ENCODE measurements at places on chromosomes 11 and 22.

DNA sequence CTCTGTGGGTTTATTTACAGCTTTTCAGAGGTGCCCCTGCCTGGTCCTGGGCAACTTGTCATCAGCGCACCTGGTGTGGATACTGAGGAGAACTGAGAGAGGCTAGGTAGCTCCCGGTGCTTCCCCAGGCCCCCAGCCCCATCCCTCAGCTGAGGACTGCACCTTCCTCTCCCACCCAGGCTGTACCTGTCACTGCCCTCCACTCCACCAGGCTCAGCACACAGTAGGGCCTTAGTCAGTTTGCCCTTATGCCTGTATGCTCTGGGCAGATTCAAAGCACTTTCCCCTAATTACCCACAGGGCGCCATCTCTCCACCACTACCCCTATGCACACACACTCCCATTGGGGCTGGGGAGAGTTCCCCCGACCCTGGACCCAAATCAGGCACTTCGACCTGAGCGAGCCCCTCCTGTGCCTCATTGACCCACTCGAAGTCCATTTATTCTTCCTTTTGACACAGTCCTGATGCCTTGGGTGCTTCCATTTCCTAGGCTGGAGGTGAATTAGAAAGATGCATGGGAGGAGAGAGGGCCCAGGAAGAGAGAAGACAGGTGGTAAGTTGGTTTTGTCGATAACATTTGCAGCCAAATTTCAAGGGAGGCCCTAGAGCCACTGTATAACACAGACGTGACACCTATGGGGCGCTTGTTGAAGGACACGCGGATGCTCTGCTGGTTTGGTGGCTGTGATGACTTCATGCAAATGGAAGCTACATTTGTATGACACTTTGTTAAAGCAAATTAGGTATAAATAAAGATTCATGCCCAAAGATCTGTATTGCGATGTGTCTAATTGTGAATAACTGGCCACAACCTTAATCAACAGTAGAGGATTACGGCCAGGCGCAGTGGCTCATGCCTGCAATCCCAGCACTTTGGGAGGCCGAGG is 13.8 kb upstream of the PICK1 start:
- no peak for DNase-seq

- DNase-seq = no peak
These were observed 28.6 kb downstream of the LIF start for GRCh38 chr22:30217698-30218560.

DNA sequence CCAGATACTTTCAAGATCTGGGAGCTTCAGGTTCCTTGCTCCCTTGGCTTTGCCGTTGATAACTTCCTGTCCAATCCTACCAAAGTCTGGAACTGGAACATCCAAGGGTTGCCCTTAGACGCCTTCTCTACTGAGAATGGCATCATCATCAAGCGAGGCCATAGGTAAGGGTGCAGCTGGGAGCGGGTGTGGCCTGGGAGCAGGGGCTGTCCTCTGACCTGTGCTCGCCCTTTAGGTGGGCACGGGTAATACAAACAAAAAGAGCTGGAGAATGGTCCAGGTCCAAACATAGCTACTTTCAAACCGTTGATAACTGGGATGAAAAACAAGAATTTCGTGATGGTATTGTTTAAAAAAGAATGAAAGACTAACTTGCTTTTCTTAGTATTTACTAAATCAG is 25.0 kb downstream of the CASP12 start:
- DNase-seq = no peak

DNA sequence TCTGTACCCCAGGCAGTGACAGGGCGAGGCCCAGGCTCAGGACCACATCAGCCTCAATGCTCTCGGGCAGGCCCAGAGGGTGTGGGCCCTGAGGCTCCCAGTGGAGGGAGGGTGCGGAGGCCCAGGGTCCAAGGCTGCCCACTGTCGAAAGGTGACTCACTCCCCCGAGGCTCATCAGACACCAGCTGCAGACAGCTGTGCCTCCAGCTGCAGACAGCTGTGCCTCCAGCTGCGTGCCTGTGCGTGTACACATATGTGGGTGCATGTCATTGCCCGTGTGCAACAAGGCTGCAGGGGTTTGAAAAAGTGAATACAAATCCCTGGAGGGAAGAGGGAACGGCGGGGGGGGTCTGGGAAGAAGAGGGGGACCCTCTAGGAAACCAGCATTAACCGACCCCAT is 134.3 kb downstream of the BRD1 start:
- DNase-seq = no peak

DNA sequence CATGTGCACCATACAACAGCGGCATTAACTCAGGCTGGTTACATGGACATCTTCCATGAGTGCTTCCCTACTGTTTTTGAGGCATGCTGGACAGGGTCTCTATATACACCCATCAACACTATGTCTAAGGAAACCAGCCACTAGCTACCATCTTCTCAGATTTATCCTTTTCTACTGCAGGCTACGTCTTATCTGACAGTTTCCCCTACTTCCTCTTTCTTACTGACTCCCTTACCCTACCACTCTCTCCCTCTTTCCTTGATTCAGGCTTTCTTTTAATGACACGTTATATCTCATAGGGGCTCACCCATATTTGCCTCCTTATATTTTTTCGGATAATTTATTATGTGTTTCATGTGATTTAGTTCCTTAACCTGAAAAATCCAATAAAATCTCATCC is 41.8 kb downstream of the DDI1 start:
- no peak for DNase-seq

DNA sequence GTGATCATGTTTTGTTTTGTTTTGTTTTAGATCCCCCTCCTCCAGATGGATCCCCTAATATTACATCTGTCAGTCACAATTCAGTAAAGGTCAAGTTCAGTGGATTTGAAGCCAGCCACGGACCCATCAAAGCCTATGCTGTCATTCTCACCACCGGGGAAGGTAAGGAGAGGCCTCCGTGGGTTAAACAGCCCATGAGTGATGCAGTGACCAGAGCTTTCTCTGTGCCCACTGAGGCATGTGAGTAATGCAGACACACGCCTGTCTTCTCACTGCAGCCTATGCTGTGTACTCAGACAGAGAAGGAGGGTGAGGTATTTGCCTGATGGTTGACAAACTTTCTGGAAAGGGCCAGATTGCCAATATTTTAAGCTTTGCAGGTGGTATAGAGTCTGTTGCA is 73.7 kb upstream of the OR4B1 start:
- DNase-seq = no peak

DNA sequence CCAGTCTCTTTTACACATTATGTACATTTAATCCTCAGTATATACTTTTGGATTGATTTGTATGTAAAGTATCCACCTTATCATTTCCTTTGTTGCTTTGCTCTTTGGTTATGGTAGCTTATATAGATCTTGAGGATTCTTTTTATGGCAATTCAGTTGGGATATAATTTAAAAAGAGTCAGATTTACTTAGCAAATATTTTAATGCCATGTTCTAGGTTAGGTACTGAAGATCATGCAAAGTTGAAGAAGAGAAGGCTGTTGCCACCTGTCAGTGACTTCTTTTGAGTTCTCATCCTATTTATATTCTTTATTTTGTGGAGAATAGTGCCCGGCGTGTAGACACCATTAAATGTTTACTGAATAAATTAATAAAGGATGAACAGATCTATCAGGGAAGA is 279.7 kb downstream of the TMEM135 start:
- no peak for DNase-seq

GRCh38 chr22:33070600-33070999 is 12.4 kb upstream of the SYN3 start:
- DNase-seq = no peak

- DNase-seq = no peak
These were observed 34.2 kb downstream of the TBC1D22A start for GRCh38 chr22:46796566-46797195.

DNA sequence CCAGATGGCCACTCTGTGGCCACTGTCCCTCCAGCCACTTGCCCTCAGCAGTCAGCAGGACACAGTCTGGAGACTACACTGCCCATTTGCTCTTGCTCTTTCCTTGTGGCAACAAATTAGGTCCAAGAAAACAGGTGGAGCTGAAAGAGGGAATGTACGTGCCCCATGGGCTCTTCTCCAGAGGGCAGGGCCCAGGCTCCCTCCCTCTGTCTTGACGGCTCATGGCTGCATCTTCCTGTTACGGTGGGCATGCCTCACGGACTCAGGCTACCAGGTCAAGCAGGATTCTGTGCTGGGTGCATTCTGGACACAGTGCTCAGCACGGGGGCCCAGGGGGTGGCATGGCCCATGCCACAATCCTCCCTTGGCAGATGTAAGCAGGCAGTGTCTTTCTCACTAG is 71.3 kb downstream of the MED15 start:
- DNase-seq = no peak

DNA sequence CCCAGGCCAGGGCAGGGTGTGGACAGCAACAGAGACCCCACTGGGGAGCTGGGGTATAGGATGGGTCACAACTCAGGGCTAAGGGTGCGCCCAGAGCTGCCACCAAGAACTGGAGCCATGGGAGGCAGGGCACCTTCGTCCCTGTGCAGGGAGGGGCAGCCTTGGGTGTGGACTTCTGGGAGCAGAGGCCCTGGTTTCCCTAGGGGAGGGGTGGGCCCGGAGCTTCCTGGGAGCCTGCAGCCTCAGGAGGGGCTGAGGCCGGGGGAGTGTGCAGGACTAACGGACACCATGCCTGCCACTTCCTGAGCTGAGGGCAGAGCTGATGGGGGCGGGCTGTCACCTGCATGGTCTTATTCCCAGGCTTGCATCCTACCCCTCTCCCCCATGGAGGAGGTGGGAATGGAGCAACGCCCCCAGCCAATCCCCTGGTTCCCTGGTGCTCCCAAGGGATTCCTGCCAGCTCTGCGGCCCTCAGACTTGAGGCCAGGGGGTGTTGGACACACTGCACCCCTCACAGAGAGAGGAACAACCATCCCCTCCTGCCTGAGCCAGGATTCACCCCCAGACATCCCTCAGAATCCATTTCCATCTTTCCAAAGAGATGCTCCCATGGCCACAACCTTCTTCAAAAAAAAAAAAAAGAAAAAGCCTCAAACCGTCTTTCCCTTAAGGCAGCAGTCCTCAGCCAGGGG is 225.7 kb downstream of the CTTN start:
- DNase-seq = no peak

GRCh38 chr11:12671370-12671769 is 2.9 kb upstream of the TEAD1 start:
- no peak for DNase-seq
